Pulmonary artery endothelial cell (primary cell): ENCODE measurements at places on chromosomes 3 and 15. TPM values are rescaled to one million over a fixed set of nuclear protein-coding genes. Genes with fewer than 3 reads are reported as not detected.
A peak's percentile ranks its signal among the peaks of the same experiment; 100 is the strongest.

- DNase-seq: no peak
Measured at GRCh38 chr15:42279234-42279723, 6.0 kb upstream of the TMEM87A start.

DNA sequence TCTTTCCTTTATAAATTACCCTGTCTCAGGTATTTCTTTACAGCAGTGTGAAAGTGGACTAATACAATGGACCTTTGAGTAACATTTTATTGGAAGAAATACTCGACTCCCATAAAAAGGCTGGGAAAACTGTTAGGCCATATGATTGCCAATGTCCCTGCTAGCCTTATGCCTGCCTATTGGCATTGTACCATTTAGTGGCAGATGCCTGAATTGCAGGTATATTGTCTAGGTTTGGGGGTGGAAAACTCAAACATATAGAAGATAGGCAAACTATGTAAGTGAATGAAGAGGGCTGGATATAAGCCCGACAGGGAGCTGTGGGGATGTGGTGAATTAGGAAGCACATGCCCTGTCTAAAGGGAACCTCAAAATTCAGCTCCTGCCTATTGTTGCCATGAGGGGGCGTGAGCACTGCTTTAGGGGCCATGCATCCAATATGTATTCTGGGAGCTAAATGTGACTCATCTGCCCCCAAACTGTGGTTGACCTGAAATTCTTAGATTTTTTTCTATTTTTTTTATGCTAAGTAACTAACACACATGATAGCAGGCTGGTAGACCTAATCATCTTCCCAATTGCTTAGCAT is 65.2 kb upstream of the TRA2B start:
- DNase-seq: no peak

- peak; percentile 90 for DNase-seq
Measured at GRCh38 chr3:138774529-138775253, 60.0 kb downstream of the PIK3CB start.

- DNase-seq: no peak
Measured at GRCh38 chr15:40826423-40827075, 2.0 kb downstream of the PPP1R14D start.

DNA sequence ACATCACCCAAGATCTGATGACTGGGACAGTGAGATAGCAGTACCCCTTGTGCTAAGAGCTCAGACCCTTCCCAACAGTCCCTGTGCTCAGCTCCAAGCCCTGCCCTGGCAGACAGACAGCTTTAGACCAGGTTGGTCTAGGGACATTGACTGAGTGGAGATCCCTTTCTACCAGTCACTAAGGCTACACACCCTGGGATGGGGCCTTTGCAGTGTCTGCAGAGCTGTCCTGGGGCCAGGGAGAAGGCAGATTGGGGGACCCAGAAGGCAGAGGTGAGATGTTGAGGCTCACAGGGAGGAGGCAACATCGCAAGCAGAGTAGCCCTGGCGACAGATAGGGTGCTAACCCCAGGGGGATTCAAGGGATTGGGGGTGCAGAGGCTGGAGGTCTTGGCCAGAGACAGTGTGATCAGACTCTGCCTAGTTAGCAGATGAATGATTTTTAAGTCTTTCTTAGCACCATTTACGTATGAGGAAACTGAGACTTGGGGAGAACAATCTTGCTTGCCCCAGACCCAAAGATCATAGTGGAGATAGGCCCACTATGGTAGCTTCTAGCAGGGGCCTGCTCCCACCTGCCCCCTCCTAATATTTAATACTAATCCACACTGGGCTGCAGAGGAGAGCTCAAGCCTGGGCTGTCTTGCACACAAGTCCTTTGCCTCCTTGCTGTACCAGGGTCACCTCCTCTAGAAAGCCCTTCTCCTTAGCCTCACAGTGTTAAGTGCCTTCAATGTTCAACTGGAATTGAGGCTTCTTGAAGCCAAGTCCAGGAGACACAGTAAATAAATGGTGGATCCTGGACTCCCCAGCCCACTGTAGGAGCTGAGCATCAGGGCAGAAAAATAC is 32.6 kb downstream of the HMCES start:
- no peak for DNase-seq

GRCh38 chr3:193772422-193772763 is 179.4 kb downstream of the OPA1 start:
- no peak for DNase-seq

DNA sequence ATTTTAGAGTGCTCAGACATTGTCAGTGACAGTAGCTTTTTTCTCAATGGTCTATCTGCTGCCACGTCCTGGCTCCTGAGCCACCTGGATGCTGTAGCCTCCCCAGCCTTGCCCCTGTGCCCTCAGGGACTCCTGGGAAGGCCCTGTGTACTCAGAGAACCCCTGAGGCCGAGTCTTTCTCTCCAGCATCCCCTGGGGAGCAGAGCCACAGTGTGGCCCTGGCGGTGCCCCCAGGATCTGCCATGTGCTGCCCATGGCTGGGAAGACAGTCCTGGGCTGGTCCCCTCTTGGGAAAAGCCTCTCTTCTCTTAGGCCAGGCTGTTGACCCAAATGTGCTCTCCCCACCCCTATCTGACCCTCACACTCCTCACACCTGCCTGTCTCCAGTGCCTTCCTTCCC is 5.0 kb downstream of the MYD88 start:
- no peak for DNase-seq

DNA sequence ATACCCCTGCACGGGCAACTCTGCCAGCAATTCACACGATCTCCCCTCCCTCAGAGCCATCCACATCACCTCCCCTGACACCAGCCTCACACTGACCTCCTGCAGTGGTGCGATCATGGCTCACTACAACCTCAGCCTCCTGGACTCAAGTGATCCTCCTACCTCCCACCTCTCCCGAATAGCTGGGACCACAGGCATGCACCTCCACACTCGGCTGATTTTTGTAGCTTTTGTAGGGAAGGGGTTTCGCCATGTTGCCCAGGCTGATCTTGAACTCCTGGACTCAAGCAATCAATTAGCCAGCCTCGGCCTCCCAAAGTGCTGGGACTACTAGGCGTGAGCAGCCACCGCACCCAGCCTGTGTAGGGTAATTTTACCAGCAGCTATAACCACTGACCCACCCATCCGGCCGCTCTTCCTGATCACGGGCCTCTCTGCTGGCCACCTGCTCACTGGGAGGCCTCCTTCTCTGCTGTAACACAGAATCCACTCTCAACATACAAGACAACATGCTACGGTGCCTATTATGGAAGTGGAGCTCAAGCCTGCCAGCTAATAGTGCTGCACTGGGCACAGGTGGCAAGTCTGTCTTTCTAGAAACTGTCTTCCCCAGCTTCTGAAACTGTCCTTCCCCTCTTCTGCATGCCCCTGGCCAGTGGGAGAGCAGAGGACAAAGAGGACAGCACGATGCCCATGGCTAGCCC is 4.6 kb downstream of the GP9 start:
- DNase-seq: no peak

- DNase-seq: no peak
Measured at GRCh38 chr3:186044427-186044826, 64.5 kb downstream of the ETV5 start.

GRCh38 chr3:122515020-122515468 is 305 bp upstream of the KPNA1 start:
- no peak for DNase-seq

GRCh38 chr3:195895861-195896360 is 12.4 kb downstream of the TNK2 start:
- DNase-seq: no peak

GRCh38 chr3:14525685-14526631 is 14.2 kb downstream of the GRIP2 start:
- no peak for DNase-seq

- DNase-seq: no peak
Measured at GRCh38 chr3:150535204-150535603, 11.1 kb downstream of the SERP1 start.

- DNase-seq: no peak
Measured at GRCh38 chr15:80578871-80579270, 116.2 kb upstream of the ABHD17C start.

- DNase-seq: no peak
Measured at GRCh38 chr3:115768661-115769060, 145.4 kb downstream of the GAP43 start.

GRCh38 chr15:52683580-52683979 is 4.4 kb upstream of the ATOSA start:
- no peak for DNase-seq

DNA sequence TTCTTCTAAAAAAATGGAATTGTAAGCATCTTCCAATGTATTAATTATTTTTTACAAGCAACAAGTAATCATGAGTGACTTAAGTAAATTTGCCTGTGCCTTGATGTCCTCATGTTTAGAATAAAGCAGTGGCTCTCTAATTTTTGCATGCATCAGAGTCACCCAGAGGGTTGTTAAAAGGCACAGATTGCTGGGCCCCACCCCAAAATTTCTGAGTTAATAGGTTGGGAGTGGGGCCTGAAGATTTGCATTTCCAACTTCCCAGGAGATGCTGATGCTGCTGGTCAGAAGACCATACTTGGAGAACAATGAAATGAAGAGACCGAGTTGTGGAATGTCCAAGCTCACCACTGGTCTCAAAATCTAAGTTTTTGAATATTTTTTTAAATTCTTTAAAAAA is 70.2 kb downstream of the ARHGAP31 start:
- no peak for DNase-seq

DNA sequence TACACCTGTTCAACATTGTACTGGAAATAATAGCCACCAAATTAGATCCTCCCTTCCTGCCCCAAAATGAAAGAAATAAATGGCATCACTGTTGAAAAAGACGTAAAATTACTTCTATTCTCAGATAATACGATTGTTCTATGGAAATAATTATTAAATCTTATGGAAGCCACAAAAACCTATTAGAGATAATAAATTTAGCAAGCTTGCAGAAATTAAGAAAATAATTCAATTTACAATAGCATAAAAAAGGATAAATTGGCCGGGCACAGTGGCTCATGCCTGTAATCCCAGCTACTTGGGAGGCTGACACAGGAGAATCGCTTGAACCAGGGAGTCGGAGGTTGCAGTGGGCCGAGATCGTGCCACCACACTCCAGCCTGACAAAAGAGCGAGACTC is 57.8 kb downstream of the PPCDC start:
- no peak for DNase-seq

- no peak for DNase-seq
Measured at GRCh38 chr3:37546876-37547275, 314.8 kb upstream of the CTDSPL start.

DNA sequence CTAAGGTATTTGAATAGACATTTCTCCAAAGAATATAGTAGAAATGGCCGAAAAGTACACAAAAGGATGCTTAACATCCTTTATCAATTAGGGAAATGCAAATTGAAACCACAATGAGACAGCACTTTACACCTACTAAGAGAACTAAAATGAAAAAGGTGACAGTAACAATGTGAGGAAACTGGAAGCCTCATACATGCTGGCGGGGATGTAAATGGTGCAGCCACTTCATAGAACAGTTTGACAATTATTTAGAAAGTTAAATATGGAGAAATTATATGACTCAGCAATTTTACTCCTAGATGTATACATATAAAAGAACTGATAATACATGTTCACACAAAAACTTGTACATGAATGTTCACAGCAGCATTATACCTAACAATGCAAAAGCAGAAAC is 13.4 kb downstream of the SPICE1 start:
- DNase-seq: no peak

- DNase-seq: no peak
Measured at GRCh38 chr15:76449455-76449854, 112.9 kb downstream of the ISL2 start.

The RYR3 gene
- total RNA-seq: under 0.01 TPM in 2 replicates

The SPESP1 gene
- total RNA-seq: 3.3 and 4.0 TPM in 2 replicates

The WNT7A gene
- not detected in 2 replicates for total RNA-seq

The PPP1R14D gene
- not detected in 2 replicates for total RNA-seq

The GOLGA8B gene
- total RNA-seq: 11.2 and 14.6 TPM in 2 replicates

The NANOGP8 gene
- not detected in 2 replicates for total RNA-seq

The IGDCC3 gene
- not detected in 2 replicates for total RNA-seq

The CLSTN2 gene
- total RNA-seq: under 0.01 and 0.07 TPM in 2 replicates

The PODXL2 gene
- total RNA-seq: 2.6 and 6.0 TPM in 2 replicates

The TRAK1 gene
- total RNA-seq: 41.5 and 47.0 TPM in 2 replicates

The LRTM1 gene
- not detected in 2 replicates for total RNA-seq

The NPRL2 gene
- 19.9 and 20.1 TPM in 2 replicates for total RNA-seq

The TRH gene
- total RNA-seq: not detected in 2 replicates
